ENCODE measurements at places on chromosomes 13 and 19.

GRCh38 chr13:74794147-74794546 lies 659.9 kb upstream of the KLF12 start:
- DNase-seq: no peak

DNA sequence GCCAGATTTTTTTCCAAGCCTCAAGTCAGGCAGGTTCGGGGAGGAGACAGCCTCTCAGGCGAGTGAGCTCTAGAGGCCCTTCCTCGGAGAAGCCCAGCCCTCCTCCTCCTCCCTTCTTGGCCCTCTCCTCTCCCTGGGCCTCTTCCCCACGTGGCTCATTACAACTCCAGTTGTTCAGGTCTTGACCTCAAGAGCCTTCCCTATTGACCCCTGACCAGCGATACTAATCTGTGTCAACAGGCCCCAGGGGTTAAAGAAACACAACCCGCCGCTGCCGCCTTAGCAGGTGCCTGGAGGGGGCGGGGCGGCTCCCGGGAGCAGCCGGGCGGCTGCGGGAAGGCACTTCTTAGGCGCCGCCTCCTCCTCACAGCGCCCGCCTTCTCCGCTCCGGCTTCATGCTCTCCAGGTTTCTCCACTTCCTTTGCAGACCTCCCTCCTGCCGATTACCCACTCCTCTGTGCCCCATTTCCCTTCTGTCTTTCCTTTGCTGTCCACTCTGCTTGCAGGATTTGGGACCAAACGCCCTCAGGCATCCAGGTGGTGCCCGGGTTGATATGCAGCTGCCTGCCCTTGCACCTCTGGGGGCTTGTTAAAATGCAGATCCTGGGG lies 51.0 kb downstream of the LYL1 start:
- no peak for DNase-seq

GRCh38 chr19:955803-956765 lies 28.1 kb upstream of the WDR18 start:
- DNase-seq: no peak

DNA sequence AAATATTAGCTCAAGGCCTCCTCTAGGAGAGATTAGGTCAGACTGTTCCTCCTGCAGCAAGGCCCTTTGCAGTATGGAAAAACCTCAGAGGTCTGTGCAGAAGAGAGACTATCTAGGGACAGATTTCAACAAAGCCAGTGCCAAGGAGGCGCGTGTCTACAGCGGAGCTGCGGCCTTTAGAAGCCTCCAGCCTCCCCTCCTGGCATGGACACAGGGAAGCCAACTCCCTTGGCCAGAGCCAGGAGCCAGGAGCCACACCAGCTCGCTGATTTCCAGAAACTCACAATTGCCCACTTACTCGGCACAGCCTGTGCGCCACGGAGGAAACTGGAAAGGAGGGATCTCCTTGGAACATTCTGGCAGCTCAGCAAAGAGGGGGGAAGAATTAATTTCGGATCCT lies 63.4 kb downstream of the INSR start:
- DNase-seq: no peak

DNA sequence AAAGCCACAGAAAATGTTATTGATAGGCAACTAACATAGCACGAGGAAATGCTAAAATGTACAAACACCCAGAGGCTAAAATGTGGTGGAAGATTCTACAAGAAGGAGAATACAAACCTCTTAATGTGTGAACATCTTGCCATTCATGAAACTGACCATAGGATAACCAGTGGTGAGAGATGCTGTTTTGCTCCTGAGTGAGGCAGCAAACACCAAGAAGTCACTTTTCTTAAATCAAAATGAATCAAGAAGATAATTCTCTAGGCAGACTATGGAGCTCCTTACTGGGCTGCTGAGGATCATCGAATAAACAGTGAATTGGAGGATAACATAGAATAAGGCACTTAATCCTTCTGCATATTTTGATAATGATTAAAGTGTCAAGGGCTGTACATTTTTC lies 375.4 kb upstream of the SLITRK6 start:
- DNase-seq: no peak

DNA sequence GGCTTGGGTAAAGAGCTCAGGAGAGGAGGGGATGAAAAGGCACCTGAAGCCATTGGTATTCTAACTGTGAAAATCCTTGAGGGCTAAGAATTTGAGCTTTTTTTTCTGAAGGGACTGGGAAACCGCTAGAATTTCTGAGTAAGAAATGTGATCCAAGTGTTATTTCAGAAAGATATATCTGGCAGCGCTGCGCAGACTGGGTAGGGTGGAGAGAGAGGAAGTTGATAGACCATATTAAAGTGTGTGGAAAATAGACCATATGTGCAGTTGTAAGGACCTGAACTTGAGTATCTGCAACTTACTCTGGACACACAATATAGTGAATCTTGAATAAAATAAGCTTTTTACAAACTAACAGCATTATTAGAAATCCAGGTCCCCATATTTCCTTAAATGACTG lies 427.4 kb downstream of the NDFIP2 start:
- DNase-seq: no peak

DNA sequence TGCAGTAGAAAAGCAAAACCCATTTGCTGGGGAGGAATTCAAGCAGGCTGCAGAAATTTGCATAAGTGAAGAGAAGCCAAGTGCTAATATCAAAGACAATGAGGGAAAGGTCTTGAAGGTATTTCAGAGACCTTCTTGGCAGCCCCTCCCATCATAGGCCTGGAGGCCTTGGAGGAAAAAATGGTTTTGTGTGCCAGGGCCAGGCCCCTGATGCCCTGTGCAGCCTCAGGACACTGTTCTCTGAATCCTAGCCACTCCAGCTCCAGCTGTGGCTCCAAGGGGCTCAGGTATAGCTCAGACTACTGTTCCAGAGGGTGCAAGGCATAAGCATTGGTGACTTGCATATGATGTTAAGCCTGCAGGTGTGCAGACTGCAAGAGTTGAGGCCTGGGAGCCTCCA lies 463.2 kb upstream of the ATXN8OS start:
- DNase-seq: no peak

- DNase-seq: peak; percentile 99
These were observed 1.2 kb upstream of the GPX4 start for GRCh38 chr19:1102407-1103131.

- DNase-seq: peak; percentile 49
These were observed 21.5 kb upstream of the GARRE1 start for GRCh38 chr19:34232566-34233481.

DNA sequence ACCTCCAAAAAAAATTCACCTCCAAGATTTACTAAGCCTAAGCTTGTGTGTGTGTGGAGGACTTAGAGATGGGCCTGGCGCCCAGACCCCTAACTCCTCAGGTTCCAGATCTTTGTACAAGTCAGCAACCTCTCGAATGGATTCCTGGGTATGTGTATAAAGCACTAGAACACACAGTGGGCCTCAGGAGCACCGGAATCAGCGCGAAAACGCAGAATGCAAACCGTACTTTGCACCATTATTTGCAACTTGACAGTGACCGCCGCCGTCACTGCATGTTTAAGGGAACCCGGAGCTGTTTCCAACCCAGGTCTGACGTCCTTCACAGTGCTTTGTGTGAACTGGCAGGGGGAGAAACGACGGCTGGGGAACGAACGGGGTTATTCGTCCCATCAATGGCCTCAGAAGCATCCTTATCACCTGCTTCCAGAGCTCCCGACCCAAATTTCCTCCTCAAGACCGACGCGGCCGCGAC lies 688 bp downstream of the ZNF606 start:
- DNase-seq: no peak

DNA sequence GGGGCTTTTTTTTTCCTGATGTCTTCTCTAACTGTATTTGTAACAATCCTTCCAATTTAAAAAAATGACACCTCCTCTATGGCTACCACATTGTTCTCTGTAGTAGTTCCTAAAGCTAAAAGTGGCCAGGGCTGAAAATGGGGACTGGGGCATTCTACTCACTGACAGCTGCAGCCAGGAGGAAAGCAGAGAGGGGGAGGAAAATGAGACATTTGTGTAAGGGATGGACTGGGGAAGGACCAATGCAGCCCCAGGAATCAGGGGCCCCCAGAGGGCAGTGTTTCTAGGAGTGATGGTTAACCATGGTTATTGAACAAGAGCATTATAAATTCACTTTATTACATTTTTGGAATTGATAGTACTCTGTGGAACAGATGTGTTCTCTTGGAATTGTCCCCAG lies 34.3 kb upstream of the C1QTNF9 start:
- no peak for DNase-seq

- no peak for DNase-seq
These were observed 942.2 kb upstream of the MIR17HG start for GRCh38 chr13:90405301-90405700.

DNA sequence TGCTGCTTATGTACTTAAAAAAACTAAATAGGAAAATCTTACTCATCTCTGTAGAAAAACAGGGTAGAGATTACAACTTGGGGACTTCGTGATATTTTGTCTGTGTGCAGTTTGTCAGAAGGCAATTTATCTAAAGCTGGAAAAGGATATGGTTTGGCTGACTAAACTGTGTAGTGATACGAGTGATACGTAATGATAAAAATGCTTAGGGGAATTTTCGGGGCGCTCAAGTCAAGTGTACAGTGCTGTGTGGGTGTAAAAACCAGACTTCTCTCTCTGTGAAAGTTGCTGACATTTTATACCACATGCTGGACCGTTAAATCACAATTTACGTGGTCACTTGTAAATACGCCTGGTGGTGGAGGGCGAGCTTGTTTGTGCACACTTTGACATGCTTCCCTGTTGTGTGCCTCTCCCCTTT lies 221.7 kb downstream of the KCNRG start:
- no peak for DNase-seq

DNA sequence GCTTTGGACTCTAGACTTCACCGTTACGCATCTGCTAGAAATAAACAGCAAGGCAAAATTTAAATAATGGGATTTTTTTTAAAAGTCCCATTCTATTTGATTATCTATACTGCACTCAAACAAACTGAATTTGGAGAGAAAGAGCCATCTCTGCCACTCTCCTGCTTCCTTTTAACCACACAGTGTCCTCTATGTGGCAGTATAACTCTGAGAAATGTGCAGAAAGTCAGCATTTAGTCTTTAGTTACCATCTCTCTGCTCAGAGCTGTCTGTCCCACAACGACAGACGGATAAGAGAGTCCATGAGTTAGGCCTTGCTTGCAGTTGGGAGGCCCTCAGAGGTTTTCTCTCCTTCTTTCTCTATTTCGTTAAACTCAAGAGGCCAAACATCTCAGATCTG lies 21.2 kb downstream of the CCNA1 start:
- no peak for DNase-seq

DNA sequence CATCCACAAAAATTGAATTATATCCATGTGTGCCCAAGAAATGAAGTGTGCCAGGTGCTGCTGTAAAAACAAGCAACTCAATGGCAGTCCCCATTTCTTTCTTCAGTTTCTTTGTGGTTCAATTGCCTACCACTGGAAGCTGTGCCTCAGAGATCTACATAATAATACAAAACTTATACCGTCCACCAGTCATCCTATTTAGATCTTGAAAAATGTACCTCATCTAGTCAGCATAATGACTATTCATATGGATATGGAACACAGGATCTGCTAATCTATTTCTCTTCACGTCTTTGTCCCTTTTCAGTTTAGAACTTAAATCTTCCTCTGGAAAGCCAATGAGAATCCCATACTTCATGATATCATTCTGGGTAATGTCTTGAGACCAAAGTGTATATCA lies 648.5 kb downstream of the PCDH9 start:
- DNase-seq: no peak

GRCh38 chr19:11338569-11339253 lies 746 bp downstream of the RAB3D start:
- DNase-seq: no peak

DNA sequence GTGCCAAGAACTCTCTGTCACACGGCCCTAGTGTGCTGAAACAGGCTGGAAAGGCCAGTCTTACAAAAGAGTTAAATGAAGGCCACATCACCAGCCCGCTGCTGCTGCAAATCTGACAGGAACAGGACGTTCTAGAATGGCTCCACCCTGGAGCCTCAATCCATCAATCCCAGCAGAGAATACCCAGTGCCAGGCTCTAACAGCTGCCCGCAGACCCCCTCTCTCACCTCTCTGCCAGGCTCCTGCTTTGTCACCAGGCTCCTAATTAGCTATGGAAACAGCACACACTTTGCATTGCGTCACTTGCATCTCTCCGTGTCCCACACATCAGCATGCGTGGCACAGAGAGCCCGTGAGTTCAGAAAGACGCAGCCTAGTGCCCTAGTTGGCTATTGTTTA lies 314.1 kb downstream of the FOXO1 start:
- no peak for DNase-seq

- no peak for DNase-seq
These were observed 47.8 kb upstream of the C13orf46 start for GRCh38 chr13:114021464-114022308.

GRCh38 chr13:67366533-67366932 lies 136.4 kb upstream of the PCDH9 start:
- DNase-seq: no peak

DNA sequence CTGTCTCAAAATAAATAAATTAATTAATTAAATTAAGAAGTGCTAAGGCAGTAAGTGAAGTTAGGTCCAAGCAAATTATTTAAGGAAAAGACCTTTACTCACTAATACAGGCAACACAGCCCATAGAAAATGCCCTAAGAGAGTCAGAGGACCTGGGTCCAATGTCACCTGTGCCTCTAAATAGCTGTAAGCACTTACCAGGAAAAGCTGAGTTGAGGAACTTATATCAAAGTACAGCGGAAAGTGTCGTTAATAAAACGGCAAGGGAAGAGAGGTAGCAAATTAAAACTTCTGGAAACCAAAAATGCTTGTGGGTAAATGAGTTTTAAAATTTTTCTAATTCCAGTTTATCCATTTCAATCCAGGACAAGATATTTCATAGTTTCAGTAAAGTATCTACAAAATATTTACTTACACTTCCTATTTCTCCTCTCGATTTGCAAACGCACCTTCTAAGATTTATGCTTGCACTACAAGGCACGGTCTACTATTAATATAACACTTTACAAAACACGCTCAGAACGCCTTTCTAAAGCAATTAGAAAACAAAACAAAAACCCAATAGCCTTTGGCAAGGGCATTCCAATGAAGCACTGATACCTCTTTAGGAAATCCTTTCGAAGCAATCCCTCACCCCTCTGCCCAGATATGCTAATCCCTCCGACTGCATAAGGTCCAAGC lies 963 bp downstream of the VPS36 start:
- DNase-seq: no peak

DNA sequence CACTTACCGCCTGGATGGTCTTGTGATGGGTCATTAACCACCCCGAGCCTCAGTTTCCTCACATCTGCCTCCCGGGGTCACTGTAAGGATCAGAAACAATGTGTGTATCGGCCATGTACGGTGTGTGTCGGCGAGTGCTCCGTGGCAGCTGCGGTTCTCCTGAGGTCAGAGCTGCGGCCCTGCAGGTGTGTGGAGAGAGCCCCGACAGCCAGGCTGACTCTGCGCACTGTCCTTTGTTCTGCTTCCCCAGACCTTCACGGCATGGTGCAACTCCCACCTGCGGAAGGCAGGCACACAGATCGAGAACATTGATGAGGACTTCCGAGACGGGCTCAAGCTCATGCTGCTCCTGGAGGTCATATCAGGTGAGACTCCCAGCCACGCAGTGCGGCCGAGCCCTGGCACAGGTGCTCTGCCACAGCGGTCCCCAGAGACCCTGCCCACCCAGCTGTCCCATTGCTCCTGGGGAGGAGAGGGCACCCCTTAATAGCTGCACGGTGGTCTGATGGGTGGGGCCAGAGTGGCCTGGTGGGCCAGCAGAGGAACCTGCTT lies 43.8 kb downstream of the CAPN12 start:
- no peak for DNase-seq

Data from HFF-Myc (cell line).